Kasumi-1 (cell line): ENCODE measurements at places on chromosomes 6 and 20.

DNA sequence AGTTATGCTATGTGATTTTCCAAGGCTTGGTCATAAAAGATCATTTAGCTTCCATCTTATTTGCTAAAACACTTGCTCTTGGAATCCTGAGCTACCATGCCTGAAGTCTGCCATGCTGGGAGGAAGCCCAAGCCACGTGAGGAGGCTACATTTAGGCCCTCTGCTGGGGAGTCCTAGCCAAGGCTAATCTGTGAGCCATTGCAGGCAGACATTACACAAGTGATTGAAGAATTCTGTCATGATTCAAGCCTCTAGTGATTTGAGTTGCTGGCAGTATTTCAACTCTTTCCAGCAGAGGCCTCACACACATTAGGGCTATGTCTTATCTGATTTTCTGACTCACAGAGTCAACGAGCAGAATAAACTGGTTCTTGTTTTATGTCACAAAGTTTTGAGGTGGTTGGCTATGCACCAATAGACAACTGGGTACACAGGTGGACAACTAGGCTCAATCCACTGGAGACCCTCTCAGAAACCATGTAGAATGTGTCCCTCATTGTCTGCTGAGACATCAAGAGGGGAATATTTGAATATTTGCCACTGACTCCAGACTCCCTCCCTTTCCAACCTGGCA lies 227.2 kb upstream of the SULF2 start:
- DNase-seq = no peak

DNA sequence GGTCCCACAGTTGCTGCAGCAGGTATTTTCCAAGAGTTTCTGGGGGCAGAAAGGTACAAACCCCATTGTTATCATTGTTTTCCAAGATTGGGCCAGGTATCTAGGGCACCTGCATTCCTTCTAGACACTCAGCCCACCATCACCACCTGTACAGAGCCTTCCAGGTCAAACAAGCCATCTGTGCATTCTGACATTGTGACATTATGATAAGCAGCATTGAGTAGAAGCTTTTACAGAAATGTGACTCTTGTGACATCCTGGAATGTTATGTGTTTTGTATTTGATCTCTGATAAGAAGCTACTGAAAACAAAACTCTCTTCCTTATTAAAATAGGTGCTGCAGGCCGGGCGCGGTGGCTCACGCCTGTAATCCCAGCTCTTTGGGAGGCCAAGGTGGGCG lies 128.1 kb upstream of the CCN2 start:
- no peak for DNase-seq

DNA sequence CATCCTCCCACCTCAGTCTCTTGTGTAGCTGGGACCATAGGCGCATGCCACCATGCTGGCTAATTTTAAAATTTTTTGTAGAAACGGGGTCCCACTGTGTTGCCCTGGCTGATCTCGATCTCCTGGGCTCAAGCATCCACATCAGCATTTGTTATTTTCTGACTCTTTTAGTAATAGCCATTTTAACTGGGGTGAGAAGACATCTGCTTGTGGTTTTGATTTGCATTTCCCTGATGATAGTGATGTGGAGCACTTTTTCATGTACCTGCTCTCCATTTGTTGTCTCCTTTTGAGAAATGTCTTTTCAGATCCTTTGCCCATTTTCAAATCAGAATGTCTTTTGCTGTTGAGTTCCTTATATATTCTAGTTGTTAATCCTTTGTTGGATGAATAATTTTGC lies 22.2 kb upstream of the TULP4 start:
- no peak for DNase-seq

DNA sequence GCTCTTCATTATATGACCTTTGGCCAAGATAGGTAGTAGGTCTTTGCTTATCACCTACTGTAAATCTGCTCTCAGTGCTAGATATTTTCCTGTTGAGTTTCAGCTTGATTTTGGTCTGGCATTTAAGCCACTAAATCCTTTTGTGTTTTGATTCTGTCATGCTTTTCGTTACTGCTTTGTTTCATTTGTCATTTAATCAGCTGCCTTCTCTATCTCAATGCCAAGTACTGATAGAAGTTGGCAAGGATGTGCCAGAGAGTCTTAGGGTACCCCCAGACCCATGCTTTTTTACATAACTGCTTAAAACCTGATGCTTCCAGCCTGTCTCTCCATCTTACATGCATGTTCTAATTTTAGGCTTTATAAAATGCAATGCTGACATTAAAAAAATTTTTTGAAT lies 300.1 kb upstream of the SASH1 start:
- no peak for DNase-seq

- DNase-seq = no peak
Measured at GRCh38 chr6:73873081-73873480, 177.1 kb downstream of the CD109 start.

- DNase-seq = no peak
Measured at GRCh38 chr6:154249499-154250298, 106.9 kb downstream of the IPCEF1 start.

DNA sequence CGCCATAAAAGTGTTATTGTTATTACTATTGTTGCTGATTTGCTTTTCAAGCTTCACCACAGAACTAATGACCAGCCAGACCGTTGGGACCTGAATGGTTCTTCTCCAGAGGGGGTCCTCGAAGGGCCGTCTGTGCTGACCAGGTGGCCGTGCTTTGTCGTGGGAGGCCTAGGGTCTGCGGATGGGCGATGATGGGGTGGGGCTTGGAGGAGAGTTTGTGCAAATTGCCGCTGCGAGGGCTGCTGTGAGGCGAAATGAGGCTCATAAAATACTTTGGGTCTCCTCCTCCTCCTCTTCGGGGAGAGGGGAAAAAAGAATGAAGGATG lies 6.0 kb upstream of the ZBTB22 start:
- DNase-seq = no peak

GRCh38 chr6:105986998-105987397 lies 99.1 kb upstream of the PRDM1 start:
- no peak for DNase-seq

GRCh38 chr20:53076668-53077067 lies 104.5 kb downstream of the TSHZ2 start:
- no peak for DNase-seq

GRCh38 chr6:138347864-138348263 lies 29.8 kb upstream of the SMIM28 start:
- no peak for DNase-seq

DNA sequence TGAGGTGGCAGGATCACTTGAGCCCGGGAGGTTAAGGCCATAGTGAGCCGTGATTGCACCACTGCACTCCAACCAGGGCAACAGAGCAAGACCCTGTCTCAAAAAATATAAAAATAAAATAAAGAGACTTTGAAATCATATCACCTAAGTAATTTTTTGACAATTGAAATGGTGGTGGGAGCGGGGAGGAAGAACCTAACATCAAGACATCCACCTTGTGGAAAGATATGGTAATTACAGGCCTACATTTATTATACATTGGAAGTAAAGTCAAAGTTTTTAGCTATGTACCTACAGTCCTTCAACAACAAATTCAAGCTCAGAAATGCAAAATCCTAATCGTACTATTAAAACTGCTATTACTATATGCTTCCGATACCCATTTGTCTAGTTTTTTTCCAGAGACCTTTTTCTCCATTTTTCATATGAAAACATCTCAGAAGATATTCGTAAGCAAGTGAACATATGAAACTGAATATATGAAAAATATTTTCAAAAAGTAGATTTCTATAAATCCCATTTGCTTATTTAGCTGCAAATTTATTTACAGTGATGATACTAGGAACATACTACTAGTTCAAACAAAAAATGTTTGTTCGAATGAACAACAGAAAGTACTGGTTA lies 83.3 kb downstream of the SYCP2 start:
- peak; percentile 54 for DNase-seq

DNA sequence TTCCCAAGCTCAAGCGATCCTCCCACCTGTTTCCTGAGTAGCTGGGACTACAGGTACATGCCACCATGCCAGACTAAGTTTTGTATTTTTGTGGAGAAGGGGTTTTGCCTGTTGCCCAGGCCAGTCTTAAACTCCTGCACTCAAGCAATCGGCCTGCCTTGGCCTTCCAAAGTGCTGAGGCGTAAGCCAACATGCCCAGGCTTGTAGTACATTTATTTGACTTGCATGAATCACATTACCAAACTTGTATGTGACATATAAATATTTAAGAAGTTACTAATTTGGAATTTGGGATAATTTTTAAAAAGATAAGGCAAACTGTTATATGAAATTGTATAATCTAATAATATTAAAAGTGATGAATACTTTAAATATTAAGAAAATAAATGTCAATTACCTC lies 157.6 kb downstream of the MCHR2 start:
- DNase-seq = no peak

DNA sequence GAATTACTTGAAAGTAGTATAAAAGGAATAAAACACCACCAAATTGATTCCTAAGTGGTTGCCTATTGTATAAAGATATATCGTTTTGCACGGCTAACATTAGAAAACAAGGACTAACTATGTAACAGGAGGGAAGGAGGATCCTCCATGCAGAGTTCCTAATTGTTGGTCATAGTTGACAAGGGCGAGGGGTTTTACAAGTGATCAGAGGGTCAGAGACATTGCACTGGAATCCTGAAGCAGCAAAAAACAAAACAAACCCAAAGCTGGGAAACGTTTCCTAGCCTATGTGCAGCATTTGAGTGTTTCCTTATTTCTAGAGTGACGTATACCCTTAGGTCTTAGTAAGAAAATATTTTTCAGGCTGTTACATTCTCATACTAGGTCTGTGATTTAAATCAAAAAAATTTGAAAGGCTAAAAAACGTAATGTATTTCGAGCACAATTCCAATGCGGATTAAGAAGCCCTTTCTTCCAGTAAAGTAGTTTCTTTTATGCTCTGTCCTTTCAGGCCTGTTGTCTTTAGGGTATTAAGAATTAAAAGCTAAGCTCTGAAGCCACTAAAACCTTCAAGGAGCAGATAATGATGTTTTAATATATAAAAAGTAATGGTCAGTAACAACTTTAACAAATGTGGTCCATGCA lies 373.8 kb upstream of the MMS22L start:
- no peak for DNase-seq

DNA sequence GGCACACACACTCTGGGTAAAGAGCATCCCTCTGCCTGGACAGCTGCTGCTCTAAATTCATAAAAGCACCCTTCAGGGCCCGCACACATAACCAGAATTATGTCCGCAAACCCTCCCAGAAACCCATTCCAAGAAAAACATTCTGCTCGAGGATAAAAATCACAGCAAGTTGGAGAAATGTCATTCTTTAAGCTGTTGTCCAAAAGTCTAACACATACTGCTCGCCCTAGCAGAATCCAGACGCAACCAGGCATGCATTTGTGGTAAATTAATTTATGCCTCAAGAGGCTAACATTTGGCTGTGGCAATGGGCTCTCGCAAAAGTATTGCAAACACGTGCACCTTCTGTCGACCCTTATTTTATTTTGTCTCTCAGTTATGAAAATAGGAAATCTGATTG lies 116.1 kb upstream of the INSM1 start:
- no peak for DNase-seq

DNA sequence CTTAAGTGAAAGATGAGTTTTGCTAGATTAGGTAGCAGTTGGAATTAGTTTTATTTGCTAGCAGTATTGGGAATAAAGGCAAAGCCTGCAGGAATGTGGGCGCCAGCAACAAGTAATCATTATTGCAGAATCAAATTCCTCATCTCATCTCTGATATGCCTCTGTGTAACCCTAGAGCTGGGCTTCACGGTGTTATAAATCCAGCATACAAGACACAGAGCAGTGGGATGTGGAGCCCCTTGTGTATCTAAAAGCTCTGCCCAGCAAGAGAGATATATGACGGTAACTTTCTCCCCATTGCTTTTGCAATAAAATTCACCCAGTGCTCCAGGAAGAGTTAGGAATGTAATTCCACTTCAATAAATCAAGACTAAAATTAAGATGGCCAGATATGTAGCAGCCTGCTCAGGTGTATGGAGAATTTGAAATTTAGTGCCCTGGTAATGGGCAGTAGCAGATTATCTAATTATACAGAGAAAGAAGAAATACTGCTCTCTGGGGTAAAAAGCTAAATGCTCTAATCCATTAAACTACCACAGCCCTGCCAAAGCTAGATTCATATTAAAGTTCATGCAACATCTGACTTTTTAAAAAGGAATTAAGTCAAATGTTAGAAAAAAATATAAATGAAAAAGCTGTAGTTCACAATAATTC lies 5.6 kb upstream of the BLOC1S5 start:
- no peak for DNase-seq

GRCh38 chr6:41683523-41684310 lies 45.4 kb downstream of the MDFI start:
- DNase-seq = peak; percentile 76

GRCh38 chr6:132703936-132704335 lies 9.9 kb downstream of the VNN1 start:
- DNase-seq = no peak

GRCh38 chr6:127301199-127301700 lies 34.6 kb downstream of the RNF146 start:
- no peak for DNase-seq

- no peak for DNase-seq
Measured at GRCh38 chr6:102298051-102298450, 904.5 kb downstream of the GRIK2 start.

- no peak for DNase-seq
Measured at GRCh38 chr20:46826343-46826984, 68.2 kb upstream of the EYA2 start.

DNA sequence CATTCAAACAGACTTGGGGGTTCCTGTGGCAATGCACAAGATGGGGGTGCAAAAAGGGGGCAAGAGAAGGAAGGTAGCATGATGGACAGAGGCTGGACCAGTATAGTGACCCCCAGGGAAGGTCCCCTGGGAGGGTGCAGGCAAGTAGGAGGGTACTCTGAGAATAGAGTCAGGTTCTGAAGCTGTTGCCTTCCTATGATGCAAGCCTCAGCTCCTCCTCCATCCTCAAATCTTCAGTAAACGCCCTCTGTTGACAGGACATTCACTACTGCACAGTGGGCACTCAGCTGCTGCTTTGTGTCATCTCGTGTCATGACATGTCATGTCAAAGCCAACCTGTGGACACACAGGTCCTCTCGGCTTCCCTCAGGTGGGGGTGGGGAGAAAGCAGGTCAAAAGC lies 5.8 kb upstream of the SDCBP2 start:
- no peak for DNase-seq

DNA sequence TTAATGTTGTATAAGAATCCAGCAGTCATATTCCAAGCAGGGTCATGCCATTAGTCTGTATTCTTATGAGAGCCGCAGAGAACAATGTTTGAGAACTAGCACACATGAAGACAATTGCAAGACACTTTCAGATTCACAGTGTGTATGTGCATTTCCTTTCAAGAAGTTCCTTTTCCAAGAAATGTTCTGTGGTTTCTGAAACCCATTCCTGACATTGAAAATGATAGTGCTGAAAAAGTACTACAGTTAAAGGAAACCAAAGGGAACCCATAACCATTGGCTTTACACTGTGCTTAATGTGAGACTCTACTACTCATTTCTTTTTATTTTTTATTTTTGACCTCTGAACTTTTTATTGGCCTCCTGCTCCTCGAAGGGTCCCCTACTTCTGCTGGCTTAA lies 4.2 kb upstream of the CALHM6 start:
- DNase-seq = no peak

GRCh38 chr6:110063594-110064263 lies 85.6 kb downstream of the GPR6 start:
- no peak for DNase-seq

- DNase-seq = no peak
Measured at GRCh38 chr20:17345321-17345720, 118.5 kb downstream of the PCSK2 start.

- DNase-seq = no peak
Measured at GRCh38 chr6:87341899-87342298, 2.7 kb upstream of the C6orf163 start.
